M059J (cell line): ENCODE measurements at places on chromosomes 2 and 18. TPM values are rescaled to one million over a fixed set of nuclear protein-coding genes. Genes with fewer than 3 reads are reported as not detected.

Gene RASGRP3
- total RNA-seq = 24.5 and 26.4 TPM in 2 replicates

DNA sequence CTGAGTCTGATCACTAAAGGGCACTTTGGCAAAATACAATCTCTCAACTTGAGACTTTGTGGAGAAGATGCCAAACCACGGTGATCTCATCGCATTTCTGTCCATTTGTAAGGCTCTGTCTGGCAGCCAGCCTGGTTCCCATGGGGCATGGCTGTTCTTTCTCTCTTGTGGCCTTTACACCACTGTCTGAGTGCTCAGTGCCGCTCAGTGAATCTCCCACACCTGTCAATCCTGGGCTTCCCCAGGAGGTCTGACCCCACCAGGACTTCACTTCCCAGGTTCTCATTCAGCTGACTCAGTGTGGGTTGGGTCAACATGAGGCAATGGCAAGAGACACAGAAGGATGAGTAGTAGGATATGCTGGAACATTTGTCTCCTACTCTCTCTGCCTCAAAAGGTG, 96.8 kb upstream of the TRIB2 start:
- peak; percentile 93 for DNase-seq

DNA sequence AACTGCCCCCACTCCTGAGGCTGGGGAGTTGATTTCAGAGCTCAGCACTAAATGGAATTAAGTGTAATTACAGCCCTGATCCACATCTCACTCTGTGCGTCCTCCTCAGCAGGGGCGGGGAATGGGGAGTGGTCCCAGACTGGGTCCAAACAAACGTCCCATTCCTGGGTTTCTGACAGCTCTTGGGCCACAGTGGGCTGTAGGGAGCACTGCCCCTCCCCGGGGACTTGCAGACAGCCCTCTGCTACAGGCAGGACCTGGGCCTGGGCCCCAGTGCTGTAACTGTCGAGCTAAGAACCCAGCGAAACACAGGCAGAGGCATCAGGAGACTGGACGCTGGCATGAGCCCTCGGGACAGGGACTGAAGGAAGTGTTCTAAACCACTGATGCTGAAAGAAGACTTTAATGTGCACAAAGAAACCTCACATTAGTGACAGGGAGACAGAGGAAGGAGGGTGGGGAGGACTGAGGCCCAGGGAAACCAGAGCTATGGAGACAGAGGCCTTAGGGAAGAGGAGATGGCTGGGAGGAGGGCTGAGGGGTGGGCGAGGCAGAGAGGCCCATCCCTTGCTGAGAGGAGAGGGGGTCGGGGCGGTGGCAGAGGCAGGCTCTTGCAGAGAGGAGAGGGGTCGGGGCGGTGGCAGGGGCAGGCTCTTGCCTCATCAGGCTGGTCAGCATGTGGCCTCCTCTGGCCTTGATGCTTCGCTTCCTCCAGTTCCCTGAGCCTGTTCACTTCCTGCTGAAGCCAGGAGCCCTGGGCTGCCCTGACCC, 5.8 kb upstream of the SEMA4C start:
- DNase-seq = no peak

DNA sequence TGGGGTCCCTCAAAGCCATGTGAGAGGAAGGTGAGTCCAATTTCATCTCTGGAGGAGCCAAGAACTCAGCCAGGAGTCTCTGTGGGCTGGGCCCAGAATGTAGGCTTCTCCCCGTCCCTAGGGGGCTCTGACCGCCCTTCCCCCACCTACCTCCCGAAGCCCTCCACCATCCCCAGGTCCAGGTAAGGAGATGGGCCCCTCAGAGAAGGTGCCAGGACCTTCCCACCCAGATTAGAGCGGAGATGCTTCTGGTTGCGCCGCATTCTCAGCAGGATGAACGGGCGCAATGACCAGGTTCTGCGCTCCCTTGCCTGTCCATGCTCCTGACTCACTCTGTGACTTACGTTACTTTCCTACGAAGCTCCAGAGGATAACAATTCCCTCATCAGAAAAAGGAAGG, 23.0 kb downstream of the ST8SIA5 start:
- DNase-seq = no peak

Gene POTEJ
- not detected in 2 replicates for total RNA-seq

Gene BOLL
- not detected in 2 replicates for total RNA-seq

DNA sequence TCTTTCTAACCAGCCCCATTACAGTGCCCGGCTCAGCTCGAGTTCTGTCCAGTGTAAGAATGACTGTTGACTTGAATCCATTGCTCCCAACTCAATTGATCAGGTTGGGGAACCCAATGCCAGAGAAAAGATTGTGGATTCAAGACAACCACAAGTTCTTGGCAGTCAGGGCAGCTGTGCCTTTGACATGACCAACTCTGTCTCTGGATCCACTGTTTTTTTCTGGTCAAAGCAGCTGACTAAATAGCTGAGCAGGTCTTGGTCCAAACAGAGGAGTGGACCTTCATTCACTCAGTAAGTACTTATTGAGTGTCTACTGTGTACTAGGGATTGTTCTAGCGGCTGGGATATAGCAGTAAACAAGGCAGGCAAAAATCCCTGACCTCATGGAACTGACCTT, 6.3 kb upstream of the ATOH8 start:
- no peak for DNase-seq

Gene EHD3
- 9.8 and 19.2 TPM in 2 replicates for total RNA-seq

DNA sequence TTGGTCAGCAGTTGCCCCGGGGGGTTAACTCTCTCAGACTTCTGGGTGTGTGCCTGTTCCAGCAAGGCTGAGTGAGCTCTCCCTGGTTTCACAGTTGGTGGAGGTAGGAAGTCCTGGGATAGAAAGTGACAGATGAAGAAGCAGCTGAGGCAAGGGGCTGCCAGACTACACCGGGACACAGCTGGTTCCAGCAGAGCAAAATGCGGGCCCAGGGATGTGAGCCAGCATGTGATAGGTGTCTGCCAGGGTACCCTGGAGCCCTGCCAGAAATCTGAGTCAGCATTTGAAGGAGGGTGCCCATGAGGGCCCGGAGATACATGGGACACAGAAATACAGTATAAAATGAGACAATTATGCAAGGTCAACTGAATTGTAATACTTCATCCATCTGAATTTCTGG, 79.3 kb upstream of the LGALSL start:
- DNase-seq = peak; percentile 21

- DNase-seq = no peak
These were observed 108.8 kb downstream of the FARSB start for GRCh38 chr2:222547083-222547482.

DNA sequence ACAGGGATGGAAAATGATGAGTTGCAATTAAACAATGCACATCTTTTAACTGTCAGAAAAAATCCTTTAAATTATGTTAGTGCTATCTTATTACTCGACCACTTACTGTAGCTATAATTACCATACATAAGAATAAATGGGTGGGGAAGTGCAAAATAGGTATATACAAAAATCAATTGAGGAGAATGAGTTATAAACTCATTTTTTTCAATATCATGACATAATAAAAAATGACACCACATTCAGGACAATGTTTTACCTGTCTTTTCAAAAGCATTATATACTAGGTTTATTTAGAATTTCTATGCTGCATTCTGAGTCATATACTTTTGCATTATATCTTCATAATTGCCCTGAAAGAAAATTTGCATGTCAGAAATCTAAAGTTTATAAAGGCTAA, 1533.6 kb downstream of the LRP1B start:
- DNase-seq = no peak

- peak; percentile 83 for DNase-seq
These were observed 22.7 kb upstream of the SPR start for GRCh38 chr2:72864500-72864899.

Gene THUMPD2
- 5.3 and 8.9 TPM in 2 replicates for total RNA-seq

DNA sequence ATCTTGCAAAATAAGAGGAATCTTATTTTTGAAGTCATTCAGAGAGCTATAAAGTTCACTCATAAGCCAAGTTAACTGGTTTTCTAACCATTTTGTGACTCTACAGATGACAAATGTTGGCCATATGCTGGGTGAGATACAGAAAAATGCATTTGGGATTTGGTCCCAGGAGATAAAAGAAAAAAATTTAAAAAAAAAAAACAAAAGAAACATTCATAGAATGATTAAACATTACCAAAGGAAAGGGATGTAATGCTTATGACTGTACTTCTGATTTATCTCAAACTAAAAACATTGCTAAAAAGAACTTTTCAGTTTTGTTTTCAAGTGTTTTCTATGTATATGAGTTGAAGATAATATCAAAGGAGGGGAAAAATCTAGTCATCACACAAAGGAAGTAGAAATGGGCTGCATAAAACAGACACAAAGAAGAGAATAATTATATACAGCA, 43.1 kb downstream of the PELI1 start:
- DNase-seq = no peak

Gene MSH6
- total RNA-seq = 83.4 and 123 TPM in 2 replicates

Gene UGT1A8
- total RNA-seq = not detected in 2 replicates

DNA sequence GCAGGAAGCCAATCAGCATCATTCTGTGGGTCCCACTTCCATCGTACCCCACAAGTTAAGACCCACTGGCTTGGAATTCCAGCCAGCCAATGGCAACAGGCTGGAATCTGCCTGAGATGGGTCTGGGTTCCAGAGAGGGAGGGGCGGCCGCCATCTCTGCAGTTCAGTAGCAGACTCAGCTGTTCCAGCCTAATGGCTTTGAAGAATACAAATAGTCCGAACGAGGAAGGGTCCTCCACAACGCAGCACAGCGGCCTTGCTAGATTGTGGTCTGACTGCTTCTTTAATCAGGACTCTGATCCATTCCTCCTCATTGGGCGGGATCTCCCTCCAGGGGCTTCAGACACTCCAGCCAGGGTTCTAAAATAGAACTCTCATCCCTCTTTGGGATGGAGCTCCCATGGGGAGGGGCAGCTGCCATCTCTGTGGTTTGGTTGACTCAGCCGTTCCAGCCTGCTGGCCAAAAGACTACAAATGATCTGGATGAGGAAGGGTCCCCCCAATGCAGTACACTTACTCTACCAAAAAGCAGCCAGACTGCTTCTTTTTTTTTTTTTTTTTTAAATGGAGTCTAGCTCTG, 42.7 kb upstream of the PAIP2B start:
- DNase-seq = no peak

- no peak for DNase-seq
These were observed 575.3 kb downstream of the CMPK2 start for GRCh38 chr2:6290217-6291015.

Gene FBXO41
- 1.1 and 2.2 TPM in 2 replicates for total RNA-seq

DNA sequence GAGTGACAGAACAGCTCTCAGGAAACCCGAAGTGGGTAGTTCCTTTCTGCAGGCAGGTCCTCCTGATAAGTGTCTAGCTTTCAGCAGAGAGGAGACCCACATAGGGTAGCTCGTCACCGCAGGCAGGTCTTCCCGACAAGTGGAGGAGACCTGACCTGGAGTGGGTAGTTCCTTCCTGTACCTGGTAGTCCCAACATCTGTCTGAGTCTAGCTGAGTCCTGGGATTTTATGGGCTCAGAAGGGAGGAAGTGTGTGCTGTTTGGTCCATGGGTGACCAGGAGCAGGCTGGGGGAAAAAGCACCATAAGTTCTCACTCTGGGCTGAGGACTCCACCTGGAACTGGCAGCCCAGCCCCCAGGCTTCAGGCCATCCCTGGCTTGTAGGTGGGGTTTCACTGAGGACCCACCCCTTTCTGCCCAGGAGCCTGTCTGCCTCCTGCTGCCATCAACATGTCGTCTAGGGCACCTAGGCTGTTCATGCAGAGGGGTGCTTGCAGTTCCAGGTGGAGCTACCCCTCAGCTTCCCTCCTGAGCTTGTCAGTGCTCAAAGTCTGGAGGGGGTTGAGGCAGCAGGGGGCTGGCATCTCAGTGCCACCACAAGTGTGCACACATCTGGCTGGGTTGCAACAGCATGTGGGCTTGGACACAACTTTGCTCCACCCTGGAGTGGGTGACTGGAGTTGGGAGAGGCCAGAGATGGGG, 9.4 kb downstream of the DYSF start:
- DNase-seq = no peak

Gene AMER3
- not detected in 2 replicates for total RNA-seq

DNA sequence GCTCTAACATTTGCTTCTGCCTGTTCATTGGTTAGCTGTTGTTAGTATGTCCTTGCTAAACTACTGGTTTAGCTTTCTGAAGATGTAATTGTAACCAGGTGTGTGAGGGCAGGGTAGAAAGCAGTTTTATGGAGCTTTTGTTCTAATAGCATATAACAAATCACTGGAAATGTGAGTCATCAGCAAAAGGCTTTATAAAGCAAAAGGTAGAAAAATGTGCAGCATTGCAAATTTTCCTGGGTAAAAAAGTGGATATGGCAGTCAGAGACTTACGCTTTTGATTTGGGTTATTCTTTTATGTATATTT, 85.3 kb downstream of the ZNF407 start:
- DNase-seq = peak; percentile 12

DNA sequence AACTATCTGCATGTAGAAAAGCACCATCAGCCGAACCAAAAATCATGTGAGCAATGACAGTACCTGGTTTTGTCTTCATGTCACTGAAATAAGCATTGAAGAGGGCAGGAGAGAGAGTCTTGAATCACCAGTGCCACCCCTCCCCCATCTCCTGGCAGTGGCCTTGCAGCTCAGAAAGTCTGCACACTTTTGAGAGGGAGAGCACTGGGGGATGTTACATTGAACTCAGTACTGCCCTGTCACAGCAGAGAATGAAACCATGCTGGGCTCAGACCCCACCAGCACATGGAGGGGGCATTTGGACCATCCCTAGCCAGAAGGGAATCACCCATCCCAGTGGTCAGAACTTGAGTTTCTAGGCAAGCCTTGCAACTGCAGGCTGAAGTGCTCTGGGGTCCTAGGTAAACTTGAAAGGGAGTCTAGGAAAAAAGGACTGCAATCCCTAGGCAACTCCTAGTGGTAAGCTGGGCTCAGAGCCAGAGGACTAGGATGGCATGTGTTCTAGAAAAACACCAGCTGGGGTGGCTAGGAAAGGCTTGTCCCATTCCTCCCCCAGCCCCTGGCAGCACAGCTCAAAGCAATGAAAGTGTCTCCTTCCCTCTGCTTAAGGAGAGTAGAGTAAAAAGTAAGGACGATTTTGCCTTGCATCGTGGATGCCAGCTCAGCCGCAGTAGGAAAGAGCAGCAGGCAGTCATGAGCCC, 259.9 kb upstream of the MYT1L start:
- DNase-seq = no peak

DNA sequence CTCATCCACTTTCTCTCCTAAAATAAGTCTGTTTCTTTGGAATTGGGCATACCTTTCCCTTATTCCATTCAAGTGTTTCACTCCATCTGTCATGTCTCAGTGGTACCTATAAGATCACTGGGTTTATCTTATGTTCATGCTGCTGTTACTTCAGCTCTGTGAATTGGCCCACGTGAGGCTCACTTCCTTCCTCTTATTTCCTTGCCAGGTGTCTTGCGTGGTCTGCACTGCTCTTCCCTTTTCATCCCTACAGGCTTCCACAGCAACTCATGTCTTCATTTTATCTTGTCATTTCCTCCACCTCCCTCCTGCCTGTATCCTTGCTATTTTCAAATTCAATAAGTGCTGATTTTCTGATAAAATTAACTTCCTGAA, 159.1 kb upstream of the ALPP start:
- no peak for DNase-seq

- no peak for DNase-seq
These were observed 127.2 kb downstream of the FAM161A start for GRCh38 chr2:61726456-61727209.
